ENCODE measurements at places on chromosomes 7 and 10.
A peak's percentile ranks its signal among the peaks of the same experiment; 100 is the strongest.

GRCh38 chr7:100532165-100533022 lies 6.6 kb upstream of the AGFG2 start:
- no peaks in the 10 kb centered on the region for H3K4me1 ChIP-seq
- H3K27ac ChIP-seq, result no peak overlapping the region
- H3K27me3 ChIP-seq, result no peaks in the 10 kb centered on the region

DNA sequence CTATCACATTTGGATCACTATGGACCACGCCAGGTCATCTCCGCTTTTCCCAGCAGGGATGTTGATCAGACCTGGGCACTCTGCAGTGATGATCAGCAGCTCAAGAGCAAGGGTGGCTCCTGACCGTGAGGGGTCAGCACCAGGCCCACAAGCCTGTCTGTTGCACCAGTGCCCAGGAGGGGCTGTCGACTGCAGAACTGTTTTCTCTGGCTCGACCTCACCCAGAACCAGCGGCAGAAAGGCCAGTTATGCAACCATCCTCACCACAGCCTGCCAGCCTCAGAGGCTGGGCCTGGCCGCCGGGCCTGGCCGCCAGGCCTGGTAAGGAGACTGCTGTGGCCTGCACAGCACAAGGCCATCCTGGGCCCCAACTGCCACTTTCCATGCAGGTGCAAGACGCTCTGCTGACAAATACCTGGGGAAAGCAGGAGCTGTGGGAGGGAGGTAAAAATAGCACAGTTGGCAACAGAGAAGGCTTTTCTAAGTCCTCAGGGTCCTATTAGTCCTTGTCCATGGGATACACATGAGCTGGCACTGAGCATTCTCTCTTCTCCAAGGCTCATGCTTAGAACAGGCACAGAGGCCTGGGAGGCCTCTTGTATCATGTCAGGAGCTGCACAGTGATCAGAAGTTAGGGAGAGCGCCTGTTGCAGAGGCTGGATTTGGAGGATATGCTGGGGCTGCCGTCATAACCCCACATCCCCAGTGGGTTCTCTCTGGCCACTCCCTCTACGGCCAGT lies 17.5 kb downstream of the KCNMA1 start:
- H3K27ac ChIP-seq, result no peak overlapping the region
- H3K4me1 ChIP-seq, result peaks cover 2% of the 10 kb centered on the region
- H3K36me3 ChIP-seq, result peaks cover 18% of the 10 kb centered on the region
- no peak overlapping the region for H3K4me3 ChIP-seq

DNA sequence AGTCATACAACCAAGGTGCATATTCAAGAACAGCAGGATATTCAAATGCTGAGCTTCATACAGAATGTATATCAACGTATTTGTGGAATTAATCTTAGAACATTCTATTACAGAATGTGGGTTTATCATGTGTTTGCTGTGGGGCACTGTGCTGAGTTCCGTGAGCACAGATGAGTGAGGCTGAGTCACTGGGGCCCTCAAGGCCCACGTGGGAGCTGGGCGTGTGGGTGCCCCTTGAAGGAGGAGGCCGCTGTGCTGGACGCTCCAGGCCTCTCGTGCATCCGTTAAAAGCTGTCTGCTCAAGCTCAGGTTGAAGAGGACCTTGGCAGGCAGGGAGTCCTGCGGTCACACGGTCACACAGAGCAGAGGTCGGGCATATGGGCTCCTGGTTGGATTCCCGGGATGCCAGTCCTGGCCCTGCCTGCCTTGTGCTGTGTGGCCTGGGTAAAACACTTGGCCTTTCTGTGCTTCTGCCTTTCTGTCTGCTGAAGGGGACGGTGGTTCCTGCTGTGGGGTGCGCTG lies 70.1 kb downstream of the GLRX3 start:
- no peak for DNase-seq
- no peak overlapping the region for H3K27ac ChIP-seq
- peaks cover 5% of the 10 kb centered on the region for H3K36me3 ChIP-seq
- no peaks in the 10 kb centered on the region for H3K27me3 ChIP-seq

- H3K27me3 ChIP-seq, result no peaks in the 10 kb centered on the region
- peak; percentile 42 for DNase-seq
- H3K36me3 ChIP-seq, result no peaks in the 10 kb centered on the region
- no peak overlapping the region for H3K4me3 ChIP-seq
- H3K27ac ChIP-seq, result peak overlapping the region; percentile 55
These were observed 24.0 kb upstream of the KMT2C start for GRCh38 chr7:152459724-152460251.

GRCh38 chr7:47191876-47192291 lies 390.0 kb downstream of the TNS3 start:
- no peaks in the 10 kb centered on the region for H3K36me3 ChIP-seq
- H3K27ac ChIP-seq, result no peak overlapping the region
- H3K27me3 ChIP-seq, result no peaks in the 10 kb centered on the region
- H3K4me3 ChIP-seq, result peak overlapping the region; percentile 6
- no peak for DNase-seq
- H3K4me1 ChIP-seq, result peaks cover 6% of the 10 kb centered on the region

DNA sequence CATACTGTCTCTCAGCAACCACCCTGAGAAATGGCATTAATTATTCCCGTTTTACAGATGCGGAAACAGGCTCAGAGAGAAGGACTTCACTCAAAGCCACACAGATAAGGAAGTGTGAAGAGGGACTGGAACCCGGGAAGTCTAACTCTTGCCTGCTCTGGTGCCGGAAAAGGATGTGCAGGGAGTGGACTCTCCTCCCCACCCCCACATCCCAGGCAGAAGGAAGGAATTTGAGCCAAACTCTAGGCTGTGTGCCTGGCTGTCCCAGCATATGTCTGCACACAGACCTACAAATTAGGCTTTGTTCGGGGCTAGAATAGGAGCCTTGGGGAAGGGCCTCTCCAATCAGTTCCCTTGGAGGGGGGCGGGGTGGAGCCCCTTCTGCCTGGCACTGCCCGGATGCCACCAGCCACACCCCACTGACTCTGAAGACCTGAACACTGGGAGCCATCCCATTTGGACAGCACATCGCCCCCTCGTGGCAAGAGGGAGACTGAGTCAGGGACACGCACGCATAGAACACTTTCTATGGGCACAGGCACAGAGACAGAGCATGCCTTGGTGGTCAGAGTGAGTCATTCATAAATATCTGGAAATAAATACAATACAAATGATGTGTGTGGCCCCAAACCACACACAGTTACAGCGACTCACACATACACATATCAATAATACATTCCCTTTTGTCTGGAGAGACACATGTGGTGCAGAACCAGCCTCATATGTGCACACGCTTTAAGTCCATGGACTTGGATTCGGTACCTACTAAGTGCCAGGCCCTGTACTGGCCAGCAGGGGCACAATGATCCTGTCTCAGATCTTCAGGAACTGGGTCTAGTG lies 13.1 kb downstream of the LZTS2 start:
- H3K36me3 ChIP-seq, result no peaks in the 10 kb centered on the region
- peak; percentile 77 for DNase-seq
- peaks cover 9% of the 10 kb centered on the region for H3K27me3 ChIP-seq
- no peak overlapping the region for H3K27ac ChIP-seq

GRCh38 chr10:31754803-31755624 lies 173.6 kb downstream of the ARHGAP12 start:
- peak overlapping the region; percentile 3 for H3K27ac ChIP-seq
- H3K27me3 ChIP-seq, result no peaks in the 10 kb centered on the region
- H3K36me3 ChIP-seq, result no peaks in the 10 kb centered on the region
- H3K4me3 ChIP-seq, result no peak overlapping the region

DNA sequence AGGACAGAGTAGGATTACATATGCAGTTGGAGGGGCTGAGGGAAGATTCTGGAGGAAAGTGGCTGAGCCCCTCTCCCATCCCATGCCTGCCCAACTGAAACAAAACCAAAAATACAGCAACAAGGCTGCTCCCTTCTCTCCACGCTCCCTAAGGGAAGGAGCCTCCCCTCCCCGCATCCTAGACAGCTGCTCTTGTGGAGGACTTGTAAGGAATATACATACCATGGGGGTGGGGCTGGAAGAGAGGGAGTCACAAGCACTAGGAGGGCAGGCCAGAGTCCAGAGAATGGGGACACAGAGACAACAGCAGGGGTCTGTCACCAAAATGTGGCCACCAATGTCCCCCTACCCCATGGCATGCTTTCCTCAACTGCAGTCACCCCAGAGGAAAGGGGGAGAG lies 13.2 kb downstream of the LDB1 start:
- peaks cover 58% of the 10 kb centered on the region for H3K36me3 ChIP-seq
- no peaks in the 10 kb centered on the region for H3K27me3 ChIP-seq
- no peak for DNase-seq
- H3K27ac ChIP-seq, result no peak overlapping the region

DNA sequence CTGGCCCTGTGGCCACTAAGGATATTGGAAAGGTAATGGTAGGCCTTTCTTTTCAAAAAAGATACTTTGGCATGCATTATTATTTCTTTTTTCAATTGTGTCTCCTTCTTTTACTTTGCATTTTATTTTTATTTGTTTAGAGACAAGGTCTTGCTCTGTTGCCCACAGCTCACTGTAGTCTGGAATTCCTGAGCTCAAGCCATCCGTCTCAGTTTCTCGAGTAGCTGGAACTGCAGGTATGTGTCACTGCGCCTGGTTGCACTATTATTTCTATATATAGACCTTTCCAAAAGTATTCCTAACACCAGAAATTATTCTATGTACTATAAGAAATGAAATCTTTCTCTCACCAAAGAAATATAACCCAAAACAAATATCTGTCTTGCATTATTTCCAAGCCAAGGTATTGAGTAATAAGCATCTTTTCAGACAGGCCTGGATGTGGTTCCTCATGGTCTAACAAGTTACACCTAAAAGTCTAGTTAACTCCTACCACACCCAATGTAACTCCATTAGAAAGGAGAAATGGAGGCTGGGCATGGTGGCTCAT lies 500.8 kb upstream of the ANKRD30A start:
- H3K27me3 ChIP-seq, result no peaks in the 10 kb centered on the region
- no peak overlapping the region for H3K27ac ChIP-seq
- no peaks in the 10 kb centered on the region for H3K4me1 ChIP-seq

DNA sequence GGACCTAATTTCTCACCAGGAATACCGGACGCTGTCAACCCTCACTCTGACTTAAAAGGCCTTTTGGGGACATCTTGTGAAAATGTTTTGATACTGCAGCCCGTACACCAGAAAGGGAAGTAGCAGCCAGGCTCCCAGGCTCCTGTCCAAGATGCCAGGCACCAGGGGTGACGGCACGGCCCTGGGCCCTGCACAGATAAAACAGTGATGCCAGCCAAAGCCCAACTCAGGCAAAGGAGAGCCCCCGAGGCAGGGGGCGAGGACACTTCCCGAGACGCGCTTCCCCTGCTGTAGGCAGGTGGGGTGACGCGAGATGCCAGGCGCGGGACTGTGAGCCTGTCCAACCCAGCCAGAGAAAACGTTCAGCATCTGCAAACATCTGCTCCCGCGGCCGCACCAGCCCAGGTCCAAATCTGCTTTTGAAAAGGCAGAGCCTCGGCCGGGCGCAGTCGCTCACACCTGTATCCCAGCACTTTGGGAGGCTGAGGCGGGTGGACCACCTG lies 15.7 kb downstream of the ZFAND2A start:
- no peak overlapping the region for H3K27ac ChIP-seq
- H3K27me3 ChIP-seq, result no peaks in the 10 kb centered on the region
- peaks cover 3% of the 10 kb centered on the region for H3K36me3 ChIP-seq
- no peak for DNase-seq
- H3K4me1 ChIP-seq, result no peaks in the 10 kb centered on the region

- no peak overlapping the region for H3K27ac ChIP-seq
- H3K4me3 ChIP-seq, result no peak overlapping the region
- no peaks in the 10 kb centered on the region for H3K27me3 ChIP-seq
- H3K36me3 ChIP-seq, result no peaks in the 10 kb centered on the region
- no peaks in the 10 kb centered on the region for H3K4me1 ChIP-seq
These were observed 74.5 kb downstream of the DGKI start for GRCh38 chr7:137772316-137772715.

- H3K36me3 ChIP-seq, result no peaks in the 10 kb centered on the region
- H3K27me3 ChIP-seq, result peaks cover 5% of the 10 kb centered on the region
- H3K4me1 ChIP-seq, result no peaks in the 10 kb centered on the region
- DNase-seq, result no peak
These were observed 3.0 kb upstream of the GIMAP5 start for GRCh38 chr7:150734254-150734653.

DNA sequence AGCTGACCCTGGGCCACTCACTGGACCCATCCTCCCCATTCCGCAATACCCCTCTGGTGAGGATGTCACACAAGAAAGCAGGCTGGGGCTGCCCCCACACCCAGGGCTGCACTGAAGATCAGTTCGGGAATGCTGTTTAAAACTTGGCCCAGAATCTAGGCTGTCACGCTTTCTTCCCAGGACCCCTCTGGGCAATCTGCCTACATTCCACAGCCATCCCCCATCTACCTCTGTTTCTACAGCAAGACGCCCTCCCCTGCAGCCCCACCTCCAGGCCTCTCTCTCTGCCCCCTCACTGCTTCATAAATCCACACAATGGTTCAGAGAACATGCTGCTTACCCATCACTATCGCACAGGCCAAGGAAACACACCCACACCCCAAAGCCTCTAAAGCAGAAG lies 36.1 kb downstream of the XPNPEP1 start:
- H3K4me1 ChIP-seq, result peaks cover 11% of the 10 kb centered on the region
- no peak for DNase-seq
- no peaks in the 10 kb centered on the region for H3K27me3 ChIP-seq
- H3K36me3 ChIP-seq, result peaks cover 34% of the 10 kb centered on the region
- H3K27ac ChIP-seq, result no peak overlapping the region

DNA sequence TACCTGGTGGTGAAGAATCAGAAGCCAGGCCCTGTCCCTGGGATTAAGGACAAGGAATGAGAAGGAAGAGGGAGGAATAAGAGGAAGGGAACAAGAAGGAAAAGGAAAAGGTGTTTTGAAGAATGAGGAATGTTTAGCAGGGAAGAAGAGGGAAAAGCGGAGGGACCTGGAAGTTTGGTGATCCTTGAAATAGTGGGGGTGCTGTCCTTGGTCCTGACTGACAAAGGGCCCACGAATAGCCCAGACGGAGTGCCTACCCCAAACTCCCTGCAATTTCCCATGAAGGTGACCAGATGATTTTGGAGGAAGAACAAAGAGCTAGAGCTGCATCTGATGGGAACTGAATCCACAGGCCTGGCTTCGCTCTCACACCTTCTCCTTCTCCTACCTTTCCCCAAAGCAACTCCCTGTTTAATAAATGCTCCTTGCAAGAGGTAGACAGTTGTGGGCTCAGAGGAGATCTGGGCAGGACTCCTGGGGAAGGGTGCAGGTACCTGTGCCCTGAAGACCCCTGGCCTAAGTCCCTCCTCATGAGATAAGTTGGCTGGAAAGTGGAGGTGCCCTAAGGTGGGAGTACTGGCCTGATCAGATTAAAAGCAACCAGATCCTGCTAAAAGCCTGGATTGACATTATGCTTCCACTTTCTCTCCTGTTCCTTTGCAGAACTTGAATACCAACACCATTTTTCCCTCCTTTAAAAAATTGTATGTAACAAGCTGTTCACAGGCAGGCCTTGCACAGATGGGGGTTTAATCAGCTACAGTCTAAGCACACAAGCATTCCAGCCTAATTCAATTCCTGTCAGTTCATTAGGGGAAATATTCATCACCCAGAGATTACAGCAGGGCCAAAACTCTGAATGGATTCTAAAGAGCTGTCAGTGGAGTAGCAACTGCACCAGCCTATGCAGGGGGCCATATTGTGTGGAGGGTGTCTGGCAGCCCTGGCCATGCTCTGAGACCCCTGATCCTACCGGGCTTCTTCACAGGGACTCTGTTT lies 19.4 kb downstream of the KAZALD1 start:
- no peak overlapping the region for H3K27ac ChIP-seq
- H3K27me3 ChIP-seq, result no peaks in the 10 kb centered on the region
- H3K4me3 ChIP-seq, result no peak overlapping the region
- H3K4me1 ChIP-seq, result no peaks in the 10 kb centered on the region

- H3K36me3 ChIP-seq, result no peaks in the 10 kb centered on the region
- H3K4me3 ChIP-seq, result no peak overlapping the region
- no peaks in the 10 kb centered on the region for H3K4me1 ChIP-seq
- H3K27ac ChIP-seq, result no peak overlapping the region
- no peaks in the 10 kb centered on the region for H3K27me3 ChIP-seq
These were observed 121.8 kb downstream of the TAX1BP1 start for GRCh38 chr7:27861747-27862146.

- no peak overlapping the region for H3K4me3 ChIP-seq
- H3K4me1 ChIP-seq, result peaks cover 4% of the 10 kb centered on the region
- no peak for DNase-seq
- no peaks in the 10 kb centered on the region for H3K27me3 ChIP-seq
These were observed 378.8 kb downstream of the TYW1 start for GRCh38 chr7:67375427-67375826.
